Stimulated activated CD4-positive, alpha-beta T cell treated with anti-CD3 and anti-CD28 coated beads, Interleukin-15, amount 100 ng/mL, for 24 hours (primary cell): ENCODE measurements at places on chromosomes 1 and 21.
A peak's percentile ranks its signal among the peaks of the same experiment; 100 is the strongest.

DNA sequence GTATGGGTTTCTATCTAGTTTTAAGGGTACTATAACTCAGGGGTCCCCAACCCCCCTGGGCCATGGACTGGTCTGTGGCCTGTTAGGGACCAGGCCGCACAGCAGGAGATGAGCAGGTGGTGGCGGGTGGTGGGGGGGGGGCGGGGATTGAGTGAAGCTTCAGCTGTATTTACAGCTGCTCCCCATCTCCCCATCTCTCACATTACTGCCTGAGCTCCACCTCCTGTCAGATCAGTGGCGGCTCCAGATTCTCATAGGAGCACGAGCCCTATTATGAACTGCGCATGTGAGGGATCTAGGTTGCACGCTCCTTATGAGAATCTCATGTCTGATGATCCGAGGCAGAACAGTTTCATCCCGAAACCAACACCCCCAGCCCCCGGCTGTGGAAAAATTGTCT is 95.1 kb upstream of the SLC45A1 start:
- DNase-seq = no peak

GRCh38 chr1:216123446-216124191 is 299.6 kb downstream of the USH2A start:
- DNase-seq = no peak

DNA sequence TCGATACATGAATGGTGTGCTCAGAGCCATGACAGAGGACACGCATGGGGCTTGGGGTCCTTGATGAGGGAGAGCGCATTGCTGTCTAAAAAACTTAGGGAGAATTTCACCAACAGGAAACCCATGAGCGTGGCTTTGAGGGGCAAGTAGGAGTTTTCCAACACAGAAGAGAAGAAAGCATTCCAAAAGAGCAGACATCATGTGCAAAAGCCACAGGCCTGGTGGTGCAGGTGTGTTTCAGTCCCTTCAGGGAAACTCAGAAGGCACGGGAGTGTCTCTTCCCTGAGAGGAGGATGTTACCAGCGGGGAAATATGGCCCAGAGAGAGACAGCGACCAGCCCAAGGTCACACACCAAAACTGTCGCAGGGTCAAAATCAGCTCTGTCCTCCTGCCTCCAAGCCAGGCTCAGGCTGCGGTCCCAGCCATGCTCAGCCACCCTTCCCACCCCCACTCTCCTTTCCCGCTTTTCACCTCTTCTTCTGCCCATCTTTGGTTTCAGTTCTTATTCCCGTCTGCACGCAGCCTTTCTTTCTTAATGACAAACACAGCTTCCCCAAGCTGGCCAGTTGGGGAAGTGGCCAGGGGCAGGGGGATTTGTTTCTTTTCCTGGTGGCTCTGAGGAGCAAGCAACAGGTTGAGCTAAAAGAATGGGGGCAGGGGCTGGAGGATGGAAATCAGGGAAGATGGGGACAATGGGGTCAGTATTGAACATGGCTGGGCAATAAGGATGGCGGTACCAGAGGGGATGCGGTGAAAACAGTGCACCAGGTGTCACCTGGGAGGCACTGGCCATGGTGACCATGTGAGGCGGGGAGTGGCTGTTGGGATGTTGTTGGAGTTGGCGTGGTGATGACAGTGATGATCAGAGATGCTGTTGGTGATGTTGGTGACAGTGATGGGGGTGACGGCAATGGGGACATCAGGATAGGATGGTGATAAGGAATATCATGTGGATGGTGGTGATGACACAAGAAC is 10.3 kb downstream of the LAPTM5 start:
- no peak for DNase-seq

GRCh38 chr1:22412932-22413727 is 38.5 kb upstream of the ZBTB40 start:
- DNase-seq = no peak

- DNase-seq = no peak
Measured at GRCh38 chr1:187817782-187818181, 989.0 kb downstream of the PLA2G4A start.

GRCh38 chr1:207762622-207763021 is 10.8 kb downstream of the CD46 start:
- no peak for DNase-seq

GRCh38 chr1:21622466-21623315 is 46.5 kb downstream of the RAP1GAP start:
- peak; percentile 72 for DNase-seq
